ENCODE measurements at places on chromosomes 4 and X.

DNA sequence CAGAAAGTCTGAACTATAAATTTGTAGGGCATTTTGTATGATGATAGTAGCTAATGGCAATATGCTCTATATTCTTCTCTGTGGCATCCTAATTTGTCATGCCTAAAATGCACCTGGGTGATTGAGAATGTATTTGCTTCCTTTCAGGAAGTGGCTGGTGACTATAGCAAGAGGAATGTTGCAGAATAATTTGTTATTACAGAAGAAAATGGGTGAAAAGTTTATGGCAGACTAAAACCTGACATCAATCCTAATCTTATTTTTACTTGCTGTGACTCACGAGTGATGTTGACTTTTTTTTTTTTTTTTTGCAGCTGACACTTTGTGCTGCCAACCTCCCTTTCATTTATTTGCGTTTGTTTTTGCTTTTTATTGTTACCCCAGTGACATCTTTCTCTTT is 141.1 kb downstream of the MSL3 start:
- no peak for DNase-seq

DNA sequence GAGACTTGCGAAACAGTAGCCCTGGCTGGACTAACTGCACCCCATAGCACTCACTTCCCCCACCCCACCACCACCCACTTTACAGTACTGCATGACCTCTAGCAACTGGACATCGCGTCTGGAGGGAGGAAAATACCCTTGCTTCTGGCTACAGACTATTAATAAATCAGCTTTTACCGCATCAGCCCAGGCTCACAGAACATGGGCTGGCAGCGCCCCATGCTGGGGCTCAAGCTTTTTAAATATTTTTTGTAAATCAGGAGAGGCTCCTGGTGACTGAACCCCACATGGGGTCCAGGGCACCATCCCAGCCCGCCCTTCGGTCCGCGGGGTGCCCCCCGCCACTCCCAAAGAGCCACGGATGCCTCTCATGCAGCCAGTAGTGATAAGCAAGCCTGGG is 2.7 kb downstream of the HS6ST2 start:
- no peak for DNase-seq

DNA sequence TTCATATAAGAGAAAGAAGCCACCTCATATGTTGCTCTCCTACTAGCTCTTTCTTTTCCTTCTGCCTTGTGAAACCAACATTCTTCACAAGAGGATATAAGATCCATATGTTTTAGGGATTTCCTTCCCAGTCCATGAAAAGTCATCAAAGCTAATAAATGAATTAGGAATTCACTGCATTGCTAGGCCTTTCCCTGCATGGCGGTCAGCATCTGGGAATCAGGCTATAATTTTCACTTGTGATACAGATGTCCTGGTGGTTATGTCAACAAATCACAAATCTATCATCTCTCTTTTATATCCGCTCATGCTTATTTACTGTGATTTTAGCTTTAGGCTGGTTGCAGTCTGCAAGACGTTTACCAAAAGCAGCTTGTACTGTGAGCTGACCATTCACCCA is 510.0 kb downstream of the NLGN4X start:
- DNase-seq: no peak

DNA sequence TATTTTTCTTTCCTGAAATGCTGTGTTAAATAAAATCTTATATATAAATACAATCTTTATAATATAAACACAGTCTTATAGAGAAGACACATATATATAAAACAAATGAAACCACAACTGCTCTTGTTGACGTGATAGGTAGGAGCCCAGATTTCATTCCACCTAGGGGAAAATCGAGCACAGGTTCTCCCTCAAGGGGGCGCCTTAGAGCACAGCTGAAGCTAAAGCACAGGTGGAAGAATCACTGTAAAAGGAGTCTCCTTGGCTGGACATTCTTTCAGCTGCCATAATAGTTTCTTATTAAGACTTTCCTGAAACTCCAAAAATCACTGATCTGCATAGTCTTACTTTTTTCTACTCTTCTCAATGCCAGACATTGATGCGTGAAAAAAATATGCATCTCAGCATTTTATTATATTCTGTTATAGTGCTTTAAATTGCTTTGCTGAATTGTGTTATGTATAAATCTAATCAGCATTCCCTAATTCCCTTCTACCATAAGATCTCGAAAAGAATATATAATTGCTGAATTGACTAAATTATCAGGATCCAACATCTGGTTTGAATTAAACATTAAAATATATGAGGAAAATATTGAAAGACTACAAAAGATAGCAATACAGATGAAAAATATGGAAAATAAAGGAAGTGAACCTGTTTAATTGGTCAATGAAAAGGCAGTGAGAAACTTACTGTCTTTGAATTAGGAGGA is 25.5 kb upstream of the RXFP1 start:
- no peak for DNase-seq

- no peak for DNase-seq
Measured at GRCh38 chrX:134622056-134622812, 36.0 kb downstream of the PLAC1 start.

Measured in cortex of kidney (tissue), 1 donor.